ENCODE measurements at places on chromosomes 5 and 9. TPM values are rescaled to one million over a fixed set of nuclear protein-coding genes. Genes with fewer than 3 reads are reported as not detected.
A peak's percentile ranks its signal among the peaks of the same experiment; 100 is the strongest.

The ACOT12 gene
- 2.4 TPM for total RNA-seq

The RAB3C gene
- 62.0 TPM for total RNA-seq

The ENTPD8 gene
- 0.09 TPM for total RNA-seq

The PCDHA6 gene
- 26.8 TPM for total RNA-seq

The RALGPS1 gene
- total RNA-seq = 84.7 TPM

The LMBRD2 gene
- 39.8 TPM for total RNA-seq

The SH3PXD2B gene
- total RNA-seq = 21.0 TPM

The STKLD1 gene
- total RNA-seq = 2.0 TPM

The PCDHGB4 gene
- 25.1 TPM for total RNA-seq

The NIPAL4 gene
- not detected for total RNA-seq

The ADAMTS2 gene
- 7.0 TPM for total RNA-seq

The TERT gene
- not detected for total RNA-seq

DNA sequence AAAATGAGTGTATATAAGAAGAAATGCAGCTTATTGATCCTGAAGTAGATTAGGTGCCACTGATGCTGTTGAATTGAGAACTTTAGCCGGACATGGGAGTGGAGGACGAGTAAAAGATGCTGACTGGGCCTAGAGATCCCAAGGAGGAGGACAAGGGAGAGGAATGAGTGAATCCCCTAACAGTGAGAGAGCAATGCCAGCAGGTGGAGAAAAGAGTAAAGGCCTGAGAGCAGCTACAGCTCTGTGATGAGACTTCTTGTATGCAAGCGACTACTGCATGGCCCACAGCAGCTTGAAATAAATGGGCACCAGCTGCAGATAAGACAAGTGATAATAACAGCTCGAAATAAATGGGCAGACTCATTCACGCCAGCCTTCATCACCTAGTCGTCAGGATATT is 44.5 kb upstream of the JMY start:
- DNase-seq = no peak

DNA sequence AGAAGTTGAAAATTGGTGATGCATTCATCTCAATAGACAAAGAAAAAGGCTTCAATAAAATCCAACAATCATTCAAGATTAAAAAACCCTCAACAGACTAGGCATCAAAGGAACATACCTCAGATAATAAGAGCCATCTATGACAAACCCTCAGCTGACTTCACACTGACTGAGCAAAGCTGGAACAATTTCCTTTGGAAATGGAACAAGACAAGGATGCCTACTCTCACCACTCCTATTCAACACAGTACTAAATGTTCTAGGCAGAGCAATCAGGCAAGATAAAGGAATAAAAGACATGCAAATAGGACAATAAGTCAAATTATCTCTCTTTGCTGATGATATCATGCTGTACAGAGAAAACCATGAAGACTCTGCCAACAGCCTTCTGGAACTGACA is 1188.1 kb downstream of the DTWD2 start:
- no peak for DNase-seq

- DNase-seq = no peak
Measured at GRCh38 chr9:115668521-115668920, 485.1 kb upstream of the PAPPA start.

GRCh38 chr5:33984671-33985124 is at the start of gene SLC45A2:
Gene SLC45A2, minus strand, starts transcription at chr5:33984693. Its CDS starts 110 bp downstream, at chr5:33984583.
- no peak for DNase-seq

- DNase-seq = no peak
Measured at GRCh38 chr9:126436545-126437267, 110.1 kb downstream of the MVB12B start.

GRCh38 chr5:3512361-3513095 is 83.1 kb upstream of the IRX1 start:
- no peak for DNase-seq

- DNase-seq = no peak
Measured at GRCh38 chr5:83752700-83753099, 32.0 kb upstream of the HAPLN1 start.

- DNase-seq = no peak
Measured at GRCh38 chr5:113201715-113202114, 225.1 kb downstream of the DCP2 start.

- DNase-seq = no peak
Measured at GRCh38 chr5:87079219-87079618, 188.5 kb upstream of the RASA1 start.

DNA sequence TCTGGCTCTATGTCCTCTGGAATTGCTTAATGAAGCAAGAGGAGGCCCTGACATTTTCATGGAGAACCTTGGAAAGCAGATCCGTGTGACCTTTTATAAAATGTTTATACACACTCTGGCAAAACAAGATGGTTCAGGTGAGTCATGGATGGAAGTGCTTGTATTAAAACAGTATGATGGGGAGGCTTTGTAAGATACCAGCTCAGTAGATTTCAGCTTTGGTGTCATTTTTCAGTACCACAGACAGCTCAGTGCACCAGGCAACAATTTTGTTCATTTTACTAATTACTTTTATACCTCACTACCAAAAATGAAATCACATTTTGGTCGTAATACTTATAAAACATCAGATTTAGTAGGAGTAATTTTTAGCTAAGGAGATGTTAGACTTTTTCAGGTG is 5.2 kb downstream of the KCNN2 start:
- no peak for DNase-seq

GRCh38 chr9:111350556-111350955 is 20.5 kb upstream of the OR2K2 start:
- no peak for DNase-seq

DNA sequence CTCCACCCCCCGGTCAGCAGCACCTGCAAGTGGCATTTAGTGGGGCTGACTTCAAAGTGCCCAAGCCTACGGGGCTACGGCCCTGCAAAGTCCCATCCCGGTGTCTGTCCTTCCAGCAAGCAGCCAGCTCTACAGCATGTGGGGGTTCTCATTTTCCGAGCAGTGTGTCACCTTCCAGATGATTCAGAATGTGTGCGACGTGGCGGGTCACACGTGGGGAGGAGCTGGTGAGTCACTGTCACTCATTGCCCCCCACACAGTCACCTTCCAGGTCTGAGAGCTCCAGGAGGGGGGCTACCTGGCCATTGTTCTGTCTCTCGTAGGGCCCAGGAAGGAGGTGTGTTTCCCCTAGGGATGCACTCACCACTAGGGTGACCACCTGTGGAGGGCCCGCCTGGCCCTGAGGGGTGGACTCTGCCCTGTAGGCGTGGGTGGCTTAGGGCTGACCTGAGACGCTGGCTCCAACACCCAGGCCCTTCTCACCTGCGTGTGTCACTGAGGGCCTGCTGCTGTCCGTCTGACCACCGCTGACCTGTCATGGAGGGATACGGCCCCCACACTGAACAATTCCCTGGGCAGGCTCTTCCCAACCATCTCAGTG is 70.2 kb downstream of the SEMA4D start:
- no peak for DNase-seq

DNA sequence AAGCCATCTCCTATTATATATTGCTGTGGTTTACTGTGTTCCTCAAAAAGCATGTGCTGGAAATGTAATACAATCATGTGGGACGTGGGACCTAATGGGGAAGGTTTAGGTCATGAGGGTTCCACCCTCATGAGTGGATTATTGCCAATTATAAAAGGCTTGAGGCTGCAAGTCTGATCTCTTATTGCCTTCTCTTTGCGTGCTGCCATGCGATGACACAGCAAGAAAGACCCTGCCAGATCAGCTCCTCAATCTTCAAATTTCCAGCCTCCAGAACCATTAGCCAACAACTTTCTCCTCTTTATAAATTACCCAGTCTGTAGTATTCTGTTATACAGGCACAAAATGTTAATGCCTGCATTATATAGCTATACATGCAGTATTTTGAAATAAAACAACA is 45.4 kb downstream of the MARCHF11 start:
- DNase-seq = no peak

DNA sequence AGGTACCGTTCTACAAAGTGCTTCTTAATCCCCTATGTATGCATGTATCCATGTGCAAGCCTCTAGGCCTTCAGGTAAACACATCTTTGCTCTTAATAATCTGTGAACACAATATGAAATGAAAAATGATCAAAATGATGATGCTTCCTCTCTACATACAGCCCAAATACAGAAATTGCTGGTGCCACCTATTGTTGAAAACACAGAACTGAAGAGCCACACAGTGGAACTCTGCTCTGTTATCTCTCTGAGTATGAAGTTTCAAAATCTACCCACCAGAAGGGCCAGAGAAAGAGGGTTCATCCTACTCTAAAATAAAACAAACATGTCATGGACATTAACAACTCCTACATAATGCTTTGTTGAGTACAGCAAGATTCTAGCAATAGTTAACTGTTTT is 71.3 kb downstream of the GLIS3 start:
- DNase-seq = peak; percentile 17

GRCh38 chr5:32462618-32463017 is 18.1 kb upstream of the ZFR start:
- no peak for DNase-seq

- DNase-seq = no peak
Measured at GRCh38 chr9:4144869-4145268, 155.0 kb downstream of the GLIS3 start.

GRCh38 chr5:107533910-107534876 is 136.5 kb downstream of the EFNA5 start:
- no peak for DNase-seq

- DNase-seq = no peak
Measured at GRCh38 chr5:140168371-140168770, 6.6 kb upstream of the CYSTM1 start.

DNA sequence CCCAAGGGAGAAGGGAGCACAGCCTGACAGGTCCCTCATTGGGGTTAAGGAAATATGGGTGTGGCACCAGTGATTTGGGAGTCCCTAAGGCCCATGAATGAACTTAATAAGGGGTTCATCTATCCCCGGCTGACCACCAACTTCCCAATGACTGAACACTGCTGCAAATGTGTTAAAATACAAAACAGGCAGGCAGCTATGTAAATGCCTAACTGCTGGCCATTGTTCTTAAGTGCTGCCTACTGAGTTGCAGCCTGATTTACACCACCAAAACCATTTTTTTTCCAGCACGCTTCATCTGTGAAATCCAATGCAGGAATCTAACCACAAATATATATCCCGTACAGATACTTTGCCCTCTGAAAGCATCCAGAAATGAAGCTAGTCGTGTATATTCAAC is 478.5 kb downstream of the PTPRD start:
- DNase-seq = no peak

DNA sequence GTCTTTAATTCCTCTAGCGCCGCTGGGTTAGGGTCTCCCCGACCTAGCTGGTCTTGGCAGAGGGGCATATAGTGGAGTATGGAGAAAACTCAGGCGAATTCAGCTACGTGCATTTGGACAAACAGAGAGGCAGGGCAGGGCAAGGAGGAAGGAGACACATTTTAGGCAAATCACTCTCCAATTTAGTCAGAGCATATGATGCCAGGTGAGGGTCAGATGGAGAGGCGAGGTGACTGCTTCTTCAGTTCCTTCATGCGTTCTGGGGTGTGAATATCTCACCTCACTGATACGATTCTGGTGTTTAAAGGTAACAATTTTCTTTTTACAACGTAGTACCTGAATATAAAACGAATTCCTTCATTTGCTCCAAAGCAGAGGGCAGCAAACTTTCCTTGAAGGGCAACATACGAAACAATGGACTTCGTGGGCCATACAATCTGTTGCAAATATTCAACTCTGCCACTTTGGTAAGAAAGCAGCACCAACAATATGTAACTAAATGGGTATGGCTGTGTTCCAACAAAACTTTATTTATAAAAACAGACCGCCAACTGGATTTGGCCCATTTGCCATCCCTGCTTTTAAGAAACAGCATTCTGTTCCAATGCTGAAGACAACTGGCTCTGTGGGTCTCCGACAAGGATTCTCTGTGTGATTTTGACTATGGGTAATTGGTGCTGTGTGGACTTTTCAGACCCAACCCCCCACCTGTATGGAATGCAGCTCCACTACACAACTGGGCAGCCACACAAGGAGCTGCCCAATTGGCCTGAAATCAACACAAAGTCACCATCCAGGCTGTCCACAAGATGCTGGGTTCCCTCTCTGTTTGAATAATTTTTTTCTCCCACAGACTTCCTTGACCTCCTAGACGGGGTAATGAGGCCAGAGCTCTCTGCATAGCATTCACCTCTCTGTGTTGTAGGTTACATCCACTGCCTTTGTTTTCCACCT is 53.8 kb downstream of the RAPGEF1 start:
- no peak for DNase-seq

DNA sequence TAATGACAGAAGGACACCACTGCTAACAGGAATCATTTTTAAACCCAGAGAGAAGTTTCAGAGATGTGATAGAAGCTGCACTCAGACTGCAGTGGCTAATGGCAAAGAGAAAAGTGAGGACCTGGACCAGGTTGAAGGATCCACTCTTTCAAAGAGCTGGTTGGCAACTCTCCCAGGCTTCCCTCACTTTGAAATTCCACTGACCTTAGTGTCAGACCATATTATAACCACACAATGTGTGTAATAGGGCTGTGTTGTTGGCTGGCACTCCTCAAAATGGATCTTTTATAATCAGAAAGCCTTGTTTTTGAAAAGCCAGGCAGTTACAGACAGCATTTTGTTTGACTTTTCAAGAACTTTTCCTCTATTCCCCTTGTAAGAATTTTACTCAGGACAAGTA is 280.7 kb downstream of the PRELID2 start:
- no peak for DNase-seq

All from cerebellum (tissue), 4 donors.